ENCODE measurements at places on chromosomes 6 and 20. TPM values are rescaled to one million over a fixed set of nuclear protein-coding genes. Genes with fewer than 3 reads are reported as not detected.

- no peak for DNase-seq
Measured at GRCh38 chr6:142848156-142848555, 96.8 kb downstream of the HIVEP2 start.

TRIM10 gene
- total RNA-seq = not detected

DNA sequence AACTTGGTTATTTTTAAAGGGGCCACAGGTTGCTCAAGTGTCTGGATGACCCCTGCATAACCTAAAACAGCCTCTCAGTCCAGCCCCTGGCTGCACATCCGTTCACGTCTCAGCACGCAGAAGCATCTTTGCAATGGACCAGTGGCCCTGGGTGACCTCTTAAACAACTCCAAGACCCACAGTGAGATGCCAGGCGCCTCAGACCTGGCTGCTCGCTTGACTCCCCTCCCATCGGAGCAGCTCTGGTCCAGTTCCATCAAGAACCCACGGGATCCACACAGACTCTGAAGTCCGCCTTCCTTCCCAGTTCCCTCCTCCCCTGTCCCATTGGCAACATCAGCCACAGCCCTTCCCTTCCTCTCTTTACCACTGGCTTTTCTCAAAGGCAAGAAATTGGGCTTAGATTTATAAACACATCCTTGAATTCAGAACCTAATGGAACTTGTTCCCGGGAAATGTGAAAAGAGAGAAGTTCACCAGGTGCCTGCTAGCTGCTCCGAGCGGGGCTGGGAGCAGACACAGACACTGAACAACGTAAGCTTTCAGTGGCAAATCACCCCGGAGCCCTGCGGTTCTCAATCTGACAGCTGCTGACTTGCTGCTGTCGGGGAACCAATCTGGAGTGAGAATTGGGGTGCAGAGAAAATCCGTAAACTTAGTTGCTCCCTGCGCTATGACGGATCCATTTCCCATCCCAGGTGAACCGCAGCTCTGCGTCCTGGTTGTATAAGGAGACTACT is 39.6 kb upstream of the MPC1 start:
- DNase-seq = no peak

DNA sequence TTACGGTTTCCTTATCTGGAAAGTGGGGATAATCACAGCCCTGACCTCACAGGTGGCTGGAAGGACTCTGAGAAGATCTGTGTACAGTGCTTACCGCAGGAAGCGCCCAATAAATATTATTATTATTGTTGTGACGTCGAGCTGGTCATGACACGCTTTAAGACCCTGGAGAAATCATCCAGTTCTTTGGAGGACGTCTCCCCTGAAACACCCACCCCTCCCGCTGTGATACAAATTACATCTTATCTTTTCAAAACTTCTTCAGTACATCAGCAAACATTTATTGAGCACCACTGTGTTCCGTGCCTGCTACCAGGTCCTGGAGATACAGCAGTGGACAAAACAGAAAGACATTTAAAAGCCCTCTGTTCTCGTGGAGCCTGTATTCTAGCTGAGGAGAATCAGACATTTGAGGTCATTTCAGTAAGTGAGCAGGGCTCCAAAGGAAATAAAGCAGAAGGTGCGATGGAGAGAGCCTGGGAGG is 118.7 kb downstream of the CEBPB start:
- no peak for DNase-seq

BNIP5 gene
- not detected for total RNA-seq

DLK2 gene
- not detected for total RNA-seq

- peak; percentile 58 for DNase-seq
Measured at GRCh38 chr6:27049863-27050781, 197.4 kb upstream of the PRSS16 start.

HDGFL1 gene
- not detected for total RNA-seq

DNA sequence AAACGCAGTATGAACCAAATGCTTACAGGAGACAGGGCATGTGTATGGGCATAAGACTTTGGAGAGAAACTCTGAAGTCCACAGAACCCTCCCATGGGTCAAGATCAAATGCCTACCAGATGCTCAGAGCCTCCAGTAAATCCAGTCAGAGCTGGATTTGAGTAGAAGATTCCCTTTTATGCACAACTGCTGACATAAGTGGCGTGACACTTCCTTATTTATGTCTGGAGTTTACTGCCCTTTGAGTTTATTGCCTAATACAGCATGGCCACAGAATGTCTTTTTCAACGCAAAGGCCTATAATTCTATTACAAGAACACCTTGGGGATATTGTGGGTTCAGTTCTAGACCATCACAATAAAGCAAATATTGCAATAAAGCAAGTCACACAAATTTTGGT is 220.0 kb upstream of the FOXQ1 start:
- DNase-seq = no peak

- no peak for DNase-seq
Measured at GRCh38 chr6:151499551-151499950, 5.7 kb downstream of the CCDC170 start.

- DNase-seq = no peak
Measured at GRCh38 chr6:166625356-166625755, 1.7 kb downstream of the RPS6KA2 start.

DNA sequence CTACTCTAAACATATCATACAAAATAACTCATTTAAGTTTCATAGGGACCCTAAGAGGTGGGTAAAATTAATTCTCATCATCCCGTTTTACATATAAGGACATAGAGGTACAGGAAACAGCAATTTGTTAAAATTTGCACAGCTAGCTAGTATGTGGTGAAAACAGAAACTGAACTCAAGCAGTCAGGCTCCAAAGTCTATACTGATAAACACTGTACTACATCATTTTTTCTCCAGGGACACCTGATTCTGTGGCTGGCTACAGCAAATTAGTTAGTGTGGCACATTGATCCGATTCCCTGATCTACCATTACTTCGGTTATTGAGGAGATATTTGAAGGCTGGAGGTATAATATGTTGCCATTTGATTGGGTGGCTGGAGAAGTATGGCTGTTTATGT is 36.2 kb upstream of the E2F3 start:
- DNase-seq = no peak

GRCh38 chr6:155253337-155253736 is 10.5 kb upstream of the CLDN20 start:
- DNase-seq = peak; percentile 74

- DNase-seq = no peak
Measured at GRCh38 chr6:3596766-3597165, 139.9 kb upstream of the SLC22A23 start.

- DNase-seq = peak; percentile 38
Measured at GRCh38 chr6:157271441-157271840, 51.9 kb downstream of the TMEM242 start.

- DNase-seq = peak; percentile 83
Measured at GRCh38 chr6:89612121-89612520, 26.4 kb downstream of the LYRM2 start.

PKIB gene
- total RNA-seq = 56.1 TPM

SLC32A1 gene
- total RNA-seq = not detected

- no peak for DNase-seq
Measured at GRCh38 chr6:15661853-15662325, 939 bp downstream of the DTNBP1 start.

HLA-E gene
- 39.6 TPM for total RNA-seq

SH3BGRL2 gene
- 23.0 TPM for total RNA-seq

ABHD12 gene
- total RNA-seq = 52.7 TPM

TRIM39 gene
- 16.5 TPM for total RNA-seq

DNA sequence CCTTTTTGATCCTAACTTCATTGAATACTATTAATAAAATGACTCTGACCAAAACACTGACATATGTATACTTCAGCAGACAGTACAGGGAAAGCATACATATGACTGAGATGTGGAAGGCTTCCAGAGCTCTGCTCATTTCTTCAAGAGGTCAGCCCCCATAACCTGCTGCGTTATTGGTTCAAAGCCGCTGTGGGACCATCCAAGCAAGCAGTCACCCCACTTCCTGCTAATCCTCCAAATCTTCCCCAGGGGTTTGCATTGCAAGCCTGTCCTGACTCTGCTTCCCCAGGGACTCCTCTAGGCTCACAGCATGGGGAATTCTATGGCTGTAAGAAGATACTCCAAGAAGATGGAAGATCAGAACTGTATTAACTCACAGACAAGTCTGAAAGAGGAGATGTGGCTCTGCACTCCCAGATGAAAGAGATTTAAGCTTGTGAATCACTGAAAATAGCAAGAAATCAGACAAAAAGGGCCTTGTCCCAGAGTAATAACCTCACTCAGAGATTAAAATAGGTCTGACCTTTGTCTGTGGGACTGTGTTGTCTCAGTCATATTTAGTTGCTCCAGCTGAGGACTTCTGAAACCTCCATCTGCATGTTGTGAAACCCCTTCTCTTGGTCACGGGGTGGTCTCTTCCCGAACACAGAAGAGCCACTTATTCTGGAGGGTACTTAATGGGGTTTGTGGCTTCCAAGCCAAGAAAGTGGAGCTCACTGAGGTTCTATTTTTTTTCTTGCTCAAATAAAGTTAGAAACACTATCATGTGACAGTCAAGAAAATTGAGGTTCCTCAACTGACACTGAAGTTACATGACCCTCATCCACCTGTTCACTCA is 101.5 kb upstream of the MARCKS start:
- no peak for DNase-seq

DNA sequence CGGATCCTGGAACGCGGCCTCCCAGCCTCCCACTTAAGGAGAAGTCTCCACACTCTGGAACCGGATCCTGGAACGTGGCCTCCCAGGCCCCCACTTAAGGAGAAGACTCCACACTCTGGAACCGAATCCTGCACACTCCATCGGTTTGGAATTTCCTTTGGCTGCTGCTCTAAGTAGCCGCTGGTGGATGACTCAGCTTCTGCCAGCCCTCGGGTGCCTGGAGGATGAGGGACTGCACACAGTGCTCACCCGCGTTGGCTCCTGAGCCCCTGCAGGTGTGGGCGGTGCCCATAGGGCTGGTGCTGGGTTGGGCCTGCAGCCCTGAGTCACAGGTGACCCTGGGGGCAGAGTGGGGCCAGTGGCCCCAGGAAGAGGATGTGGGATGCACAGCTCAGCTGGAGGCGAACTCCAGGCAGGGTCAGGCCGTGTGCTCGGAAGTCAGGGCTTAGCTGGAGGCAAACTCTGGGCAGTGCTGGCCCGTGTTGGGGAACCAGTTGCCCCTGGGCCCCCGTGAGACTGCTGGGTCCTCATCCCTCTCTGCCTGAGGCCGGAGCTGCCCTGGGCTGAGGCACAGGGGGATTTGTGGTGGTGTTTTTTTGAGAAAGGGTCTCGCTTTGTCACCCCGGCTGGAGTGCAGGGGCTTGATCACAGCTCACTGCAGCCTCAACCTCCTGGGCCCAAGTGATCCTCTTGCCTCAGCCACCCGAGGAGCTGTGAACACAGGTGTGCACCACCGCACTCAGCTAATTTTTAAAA is 13.9 kb upstream of the TNFRSF6B start:
- no peak for DNase-seq

- DNase-seq = peak; percentile 73
Measured at GRCh38 chr6:112618849-112619248, 271.7 kb downstream of the RFPL4B start.

DNA sequence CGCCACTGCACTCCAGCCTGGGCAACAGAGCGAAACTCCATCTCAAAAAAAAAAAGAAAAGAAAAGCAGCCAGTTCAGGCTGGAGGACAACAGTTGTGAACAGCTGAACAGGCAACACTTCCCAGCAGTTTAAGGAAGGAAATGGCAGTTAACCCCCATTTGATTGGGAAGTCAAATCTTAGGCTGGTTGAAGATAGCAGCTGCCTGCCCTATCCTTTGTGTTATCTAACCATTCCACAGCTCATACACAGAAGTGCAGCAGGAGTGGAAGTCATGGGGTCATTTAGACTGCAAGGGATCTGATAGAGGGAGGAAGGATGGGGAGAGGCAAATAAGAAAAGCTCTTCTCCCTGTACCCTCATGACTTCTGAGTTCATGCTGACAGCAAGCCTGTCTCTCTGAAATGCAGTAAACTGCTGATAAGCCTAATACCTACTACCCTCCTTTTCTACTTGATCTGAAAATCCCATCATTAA is 35.3 kb downstream of the KCTD20 start:
- no peak for DNase-seq

- DNase-seq = peak; percentile 42
Measured at GRCh38 chr20:31909253-31910070, 39.0 kb downstream of the TTLL9 start.

BPIFB4 gene
- not detected for total RNA-seq

DNA sequence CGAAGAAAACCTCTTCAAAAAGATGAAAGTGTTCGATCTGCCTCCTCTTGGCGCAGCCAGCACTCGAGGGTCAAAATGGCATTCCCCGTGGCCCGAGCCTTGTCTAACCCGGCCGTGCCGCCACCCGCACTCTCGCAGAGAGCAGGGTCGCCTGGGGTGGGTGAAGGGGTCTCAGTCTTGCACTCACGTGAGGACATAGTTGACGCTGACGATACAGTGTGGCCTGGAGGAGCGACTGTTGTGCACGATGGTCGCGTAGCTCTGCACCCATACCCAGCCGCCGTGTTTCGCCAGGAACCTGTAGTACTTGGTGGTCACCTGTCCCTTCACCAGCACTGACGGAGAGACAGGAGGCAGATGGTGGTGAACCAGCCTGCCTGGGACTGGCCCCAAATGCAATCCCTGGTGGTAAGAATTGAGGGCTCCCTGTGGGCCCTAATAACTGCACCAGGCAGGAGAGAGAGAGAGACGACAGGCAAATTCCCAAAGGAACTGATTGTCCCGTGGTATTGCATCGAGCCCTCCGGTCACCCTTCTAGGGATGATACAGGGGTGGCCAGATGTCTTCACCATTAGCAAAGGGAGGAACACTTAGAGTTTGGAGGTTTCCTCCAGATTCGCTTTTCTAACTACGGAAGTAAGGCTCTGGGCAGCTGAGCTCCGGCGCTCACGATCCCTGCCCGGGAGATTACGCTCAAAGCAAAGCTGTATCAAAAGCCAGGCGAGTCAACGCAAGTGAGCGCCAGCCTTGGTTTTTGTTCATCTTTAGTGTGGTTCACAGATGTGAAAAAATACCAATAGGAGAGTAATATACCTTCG is 17.4 kb downstream of the SIM1 start:
- DNase-seq = peak; percentile 64
